Activated naive CD8-positive, alpha-beta T cell treated with anti-CD3 and anti-CD28 coated beads, Interleukin-2, amount 10 ng/mL, durations not matched to agents 7 days and 5 days (primary cell): ENCODE measurements at places on chromosomes 3 and 15. TPM values are rescaled to one million over a fixed set of nuclear protein-coding genes. Genes with fewer than 3 reads are reported as not detected.

The LRRC3B gene
- not detected for total RNA-seq

DNA sequence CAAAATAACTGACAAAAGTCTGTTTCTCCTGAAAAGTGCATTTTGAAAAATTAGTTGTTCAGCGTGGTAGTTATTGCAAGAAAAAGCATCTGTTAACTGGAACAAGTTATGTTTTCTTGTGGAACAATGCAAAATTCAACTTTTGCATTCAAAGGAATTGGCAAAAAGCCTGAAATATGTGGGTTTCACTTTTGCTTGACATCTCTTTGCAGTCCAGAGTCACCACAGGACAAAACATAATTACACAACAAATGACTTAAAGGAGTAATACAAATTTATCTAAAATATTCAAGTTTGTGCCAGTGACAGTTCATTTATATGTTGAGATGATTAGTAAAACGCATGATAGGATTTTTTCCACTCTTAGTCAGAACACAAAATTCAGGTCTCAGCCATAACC is 96.3 kb upstream of the P2RY1 start:
- peaks cover 14% of the 10 kb centered on the region for H3K4me1 ChIP-seq
- no peak for DNase-seq
- H3K27me3 ChIP-seq = peaks cover 25% of the 10 kb centered on the region

The LSG1 gene
- 47.3 TPM for total RNA-seq

The CLDN18 gene
- total RNA-seq = not detected

DNA sequence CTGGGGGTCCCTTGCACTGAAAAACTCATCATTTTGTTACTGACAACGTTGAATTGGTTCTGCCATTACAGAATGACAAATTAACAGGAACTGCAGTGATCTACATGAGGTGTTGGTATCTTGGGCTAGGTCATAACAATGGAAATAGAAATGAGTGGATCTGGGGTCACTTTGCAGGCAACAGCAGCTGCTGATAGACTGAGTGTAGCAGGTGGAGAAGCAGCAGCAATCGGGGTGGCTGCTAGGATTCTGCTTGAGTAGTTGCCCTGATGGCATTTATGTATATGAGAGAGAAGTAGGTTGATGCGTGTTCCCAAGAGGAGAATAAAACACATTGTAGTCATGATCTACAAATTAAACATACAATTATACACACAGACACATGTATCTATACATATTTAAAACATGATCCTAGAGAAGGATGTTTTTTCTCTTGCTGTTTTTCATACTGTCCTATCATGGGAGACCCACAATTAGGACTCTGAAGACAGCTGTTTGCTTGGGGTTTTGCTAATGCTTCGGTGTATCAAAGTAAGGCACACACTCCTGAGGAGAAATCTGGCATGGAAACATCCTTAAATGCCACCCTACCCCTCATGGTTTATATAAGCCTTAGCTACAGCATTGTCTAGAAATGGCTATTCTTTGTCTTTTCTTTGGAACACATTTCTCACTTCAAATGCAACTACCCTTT is 15.8 kb upstream of the THBS1 start:
- no peak overlapping the region for H3K4me3 ChIP-seq
- H3K4me1 ChIP-seq = no peaks in the 10 kb centered on the region
- H3K27me3 ChIP-seq = peaks cover 8% of the 10 kb centered on the region
- H3K36me3 ChIP-seq = no peaks in the 10 kb centered on the region
- no peak for DNase-seq
